BJ (cell line): ENCODE measurements at places on chromosomes 6 and 20.

- peak; percentile 93 for DNase-seq
Measured at GRCh38 chr6:85360794-85361642, 88.9 kb upstream of the NT5E start.

DNA sequence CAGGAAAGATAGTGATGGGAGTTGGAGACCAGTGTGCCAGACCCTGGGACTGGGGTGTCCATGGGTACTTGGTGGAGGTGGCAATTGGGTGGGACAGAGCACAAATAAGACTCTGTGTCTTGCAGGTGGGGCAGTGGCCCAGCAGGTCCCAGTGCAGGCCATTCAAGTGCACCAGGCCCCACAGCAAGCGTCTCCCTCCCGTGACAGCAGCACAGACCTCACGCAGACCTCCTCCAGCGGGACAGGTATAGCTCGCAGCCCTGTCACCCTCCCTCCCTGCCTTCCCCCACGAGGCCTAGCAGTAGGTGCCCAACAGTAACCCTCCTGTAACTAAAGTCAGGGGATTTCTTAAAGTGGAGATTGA is 5.3 kb downstream of the SRF start:
- DNase-seq = no peak

- DNase-seq = no peak
Measured at GRCh38 chr6:20669571-20670314, 135.5 kb downstream of the CDKAL1 start.

GRCh38 chr6:142300758-142301650 is 803 bp upstream of the ADGRG6 start:
- no peak for DNase-seq

DNA sequence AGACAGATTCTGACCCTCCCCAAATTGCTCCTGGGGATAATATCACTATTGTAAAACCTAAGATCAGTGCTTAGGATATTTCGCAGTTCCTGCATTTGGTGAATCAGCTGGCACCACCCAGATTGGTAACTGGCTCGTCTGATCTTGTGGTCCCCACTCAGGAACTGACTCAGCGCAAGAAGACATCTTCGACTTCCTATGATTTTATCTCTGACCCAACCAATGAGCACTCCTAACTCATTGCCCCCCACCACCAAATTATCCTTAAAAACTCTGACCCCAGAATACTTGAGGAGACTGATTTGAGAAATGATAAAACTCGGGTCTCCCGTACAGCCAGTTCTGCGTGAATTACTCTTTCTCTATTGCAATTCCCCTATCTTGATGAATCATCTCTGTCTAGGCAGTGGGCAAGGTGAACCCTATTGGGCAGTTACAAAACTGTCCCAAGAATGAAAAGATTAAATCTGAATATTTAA is 55.7 kb upstream of the PRND start:
- DNase-seq = peak; percentile 40

DNA sequence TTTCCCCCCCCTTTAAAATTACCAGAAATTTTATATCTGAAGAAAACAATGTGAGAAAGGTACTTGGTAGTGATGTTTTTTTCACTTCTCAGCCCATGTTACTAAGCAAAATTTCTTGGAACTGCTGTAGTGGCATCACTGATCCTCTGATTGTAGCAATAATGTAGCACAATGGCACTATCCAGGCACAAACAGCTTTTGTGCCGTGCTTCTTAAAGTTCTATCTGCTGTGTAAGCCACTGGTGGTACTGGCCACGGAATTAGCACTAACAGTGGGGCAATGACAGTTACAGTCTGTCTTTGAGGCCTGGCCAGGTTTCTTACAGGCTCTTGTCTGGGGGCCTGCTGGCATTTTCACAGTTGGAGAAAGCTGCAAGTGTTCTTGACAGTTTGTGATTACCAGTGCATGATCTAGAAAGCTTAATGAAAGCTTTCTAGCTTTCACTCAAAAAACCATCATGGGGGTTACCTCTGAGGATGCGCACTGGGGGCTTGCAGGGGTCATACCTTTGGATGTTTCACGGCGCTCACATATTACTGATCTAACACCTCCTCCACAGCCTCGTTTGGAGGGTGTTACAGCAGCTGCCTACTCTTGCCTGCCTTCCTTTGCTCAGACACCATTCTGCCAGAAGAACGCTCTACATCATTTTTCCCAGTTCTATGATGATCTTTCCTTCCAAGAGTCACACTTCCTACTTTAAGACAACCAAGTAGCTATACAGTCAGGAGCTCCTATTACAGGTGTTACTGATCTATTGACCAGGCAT is 58.4 kb upstream of the ARMH2 start:
- DNase-seq = no peak

DNA sequence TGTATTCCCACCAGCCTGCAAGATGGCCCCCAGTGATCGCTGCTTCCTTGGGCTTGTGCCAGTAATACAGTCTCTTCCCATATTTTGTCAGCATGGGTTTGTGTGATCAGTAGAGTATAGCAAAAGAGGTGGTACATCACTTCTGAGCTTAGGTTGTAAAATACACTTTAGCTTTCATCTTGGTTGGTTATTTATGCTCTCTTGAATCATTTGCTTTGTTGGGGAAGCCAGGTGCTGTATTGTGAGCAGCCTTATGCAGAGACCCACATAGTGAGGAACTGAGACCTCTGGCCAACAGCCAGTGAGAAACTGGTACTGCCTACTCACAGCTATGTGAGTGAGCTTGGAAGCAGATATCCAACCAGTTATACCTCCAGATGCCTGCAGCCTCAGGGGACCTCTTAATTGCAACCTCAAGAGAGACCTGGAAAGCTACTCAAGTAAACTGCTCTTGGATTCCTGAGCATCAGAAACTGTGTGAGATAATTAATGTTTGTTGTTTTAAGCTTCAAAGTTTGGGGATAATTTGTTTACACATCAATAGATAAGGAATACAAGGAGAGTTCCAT is 229.3 kb downstream of the FARS2 start:
- DNase-seq = no peak
